ENCODE measurements at places on chromosomes 11 and 22.

GRCh38 chr22:23197836-23198235 is 17.5 kb downstream of the BCR start:
- DNase-seq, result no peak

DNA sequence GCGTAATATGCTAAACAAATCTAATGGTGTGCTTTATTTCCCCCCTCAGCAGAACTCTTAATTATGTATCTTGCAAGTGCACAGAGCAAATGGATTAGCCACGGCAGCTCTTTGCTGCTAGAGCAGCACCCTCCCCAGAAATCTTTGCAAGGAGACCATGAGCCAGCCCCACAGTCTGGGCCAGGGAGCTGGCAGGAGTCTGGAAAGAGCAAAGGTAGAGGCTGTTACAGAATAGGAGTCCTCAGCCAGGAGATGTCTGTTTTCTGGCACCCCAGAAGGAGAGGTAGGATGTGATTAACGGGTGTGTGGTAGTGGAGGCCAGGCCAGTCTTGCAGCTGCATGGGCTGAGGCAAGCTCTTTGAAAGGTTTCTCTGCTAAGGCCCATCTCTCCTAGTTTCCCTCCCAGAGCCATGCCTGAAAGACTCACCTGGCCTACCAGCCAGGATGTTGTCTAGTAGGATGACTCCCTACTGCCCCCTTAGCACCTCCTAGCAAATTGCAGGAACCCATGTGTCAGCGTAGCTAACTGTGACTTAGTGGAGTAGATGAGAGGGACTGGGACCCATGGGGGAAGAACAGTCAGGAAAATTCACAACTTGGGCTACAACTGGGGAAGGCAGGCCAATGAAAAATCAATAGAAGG is 557.2 kb downstream of the BUD13 start:
- DNase-seq, result no peak

DNA sequence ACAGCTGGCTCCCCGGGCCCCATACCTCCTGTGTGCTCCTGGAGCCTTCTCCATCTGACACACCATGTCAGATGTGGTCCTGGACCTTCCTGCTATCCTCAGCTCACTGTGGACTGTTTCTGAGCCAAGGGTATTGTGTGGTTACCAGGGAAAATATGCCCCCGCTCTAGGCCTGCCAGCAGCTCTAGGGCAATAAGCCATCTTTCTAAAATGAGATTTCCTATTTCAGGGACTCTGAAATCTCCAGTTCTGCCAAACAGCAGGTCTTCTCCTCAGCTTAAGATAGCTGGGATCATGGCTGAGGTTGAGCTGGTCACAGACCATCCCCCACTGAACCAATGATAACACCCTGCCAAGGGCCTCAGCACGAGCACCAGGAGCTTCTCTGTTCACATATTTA is 227.6 kb downstream of the ST3GAL4 start:
- no peak for DNase-seq

GRCh38 chr22:17120281-17120680 is 879 bp downstream of the TMEM121B start:
- DNase-seq, result peak; percentile 67

DNA sequence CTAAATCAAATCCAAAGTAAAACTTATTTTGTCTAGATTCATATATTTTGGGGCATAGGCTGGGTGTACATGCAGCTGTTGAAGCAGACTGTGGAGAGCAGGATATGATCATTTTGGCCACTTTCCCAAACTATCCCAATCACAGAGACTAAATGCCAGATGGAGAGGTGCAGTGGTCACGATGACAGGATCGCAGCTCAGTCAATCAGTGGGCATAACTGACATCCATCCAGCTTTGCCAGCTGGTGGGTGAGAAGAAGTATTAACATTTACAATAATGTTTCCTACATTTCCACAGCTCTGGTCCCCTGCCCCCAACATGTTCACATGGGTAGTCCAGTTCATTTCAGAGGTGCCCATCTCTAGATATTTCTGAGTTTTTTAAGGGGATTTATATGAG is 255.5 kb upstream of the SESN3 start:
- no peak for DNase-seq
